ENCODE measurements at places on chromosomes 11 and 22.

DNA sequence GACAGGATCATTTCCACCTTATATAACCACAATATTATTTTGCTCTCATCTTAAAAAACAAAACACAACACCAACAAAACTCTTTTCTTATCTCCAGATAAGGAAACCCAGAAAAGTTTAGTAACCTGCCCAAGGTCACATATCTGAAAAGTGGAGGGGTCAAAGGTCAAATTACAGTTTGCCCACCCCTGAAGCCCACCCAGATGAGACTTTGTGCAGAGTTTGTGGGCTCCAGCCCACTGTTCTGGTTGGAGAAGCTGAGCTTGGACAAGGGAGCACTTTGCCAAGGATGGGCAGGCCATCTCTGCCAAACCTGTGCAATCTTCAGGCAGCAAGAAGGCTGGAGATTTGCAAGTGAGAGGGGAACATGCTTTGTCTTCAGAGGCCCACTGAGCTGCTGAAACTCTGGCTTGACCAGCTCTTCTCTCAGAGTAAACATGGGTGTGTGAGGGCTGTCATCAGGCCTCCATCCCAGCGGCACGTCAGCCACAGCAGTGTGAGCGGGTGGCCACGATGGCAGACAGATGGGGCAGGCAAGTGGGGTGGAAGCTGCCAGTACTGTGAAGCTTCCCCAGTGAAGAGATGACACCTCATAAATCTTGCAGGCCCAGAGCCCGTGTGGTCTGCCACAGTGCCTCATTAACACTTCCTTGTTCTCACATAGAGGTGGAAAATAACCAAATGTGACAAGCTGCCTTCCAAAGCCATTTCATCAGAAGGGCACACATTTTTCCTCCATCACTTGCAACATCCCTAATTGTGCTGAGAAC is 111.8 kb downstream of the CCDC81 start:
- no peak for DNase-seq

GRCh38 chr22:26658161-26658560 is 773 bp downstream of the MIAT start:
- no peak for DNase-seq

- no peak for DNase-seq
Measured at GRCh38 chr11:44791316-44791925, 64.7 kb downstream of the TSPAN18 start.

DNA sequence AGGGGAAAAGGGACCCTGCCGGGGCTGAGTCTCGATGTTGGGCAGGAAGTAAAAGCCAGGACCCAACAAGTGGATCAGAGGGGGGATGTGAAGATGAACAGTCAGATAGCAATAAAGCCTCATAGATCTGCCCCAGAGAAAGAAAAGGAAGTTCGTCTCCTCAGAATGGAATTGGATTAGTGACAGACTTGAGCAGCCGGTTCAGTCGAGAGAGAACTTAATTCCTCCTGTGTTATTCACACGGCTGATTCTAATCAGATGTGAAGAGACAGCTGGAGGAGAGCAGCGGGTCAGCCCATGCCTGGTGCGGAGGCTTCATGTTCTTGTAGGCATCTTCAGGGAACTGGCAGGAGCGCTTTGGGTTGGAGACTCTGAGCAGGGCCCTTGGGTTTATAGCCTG is 29.3 kb upstream of the CABP7 start:
- no peak for DNase-seq

DNA sequence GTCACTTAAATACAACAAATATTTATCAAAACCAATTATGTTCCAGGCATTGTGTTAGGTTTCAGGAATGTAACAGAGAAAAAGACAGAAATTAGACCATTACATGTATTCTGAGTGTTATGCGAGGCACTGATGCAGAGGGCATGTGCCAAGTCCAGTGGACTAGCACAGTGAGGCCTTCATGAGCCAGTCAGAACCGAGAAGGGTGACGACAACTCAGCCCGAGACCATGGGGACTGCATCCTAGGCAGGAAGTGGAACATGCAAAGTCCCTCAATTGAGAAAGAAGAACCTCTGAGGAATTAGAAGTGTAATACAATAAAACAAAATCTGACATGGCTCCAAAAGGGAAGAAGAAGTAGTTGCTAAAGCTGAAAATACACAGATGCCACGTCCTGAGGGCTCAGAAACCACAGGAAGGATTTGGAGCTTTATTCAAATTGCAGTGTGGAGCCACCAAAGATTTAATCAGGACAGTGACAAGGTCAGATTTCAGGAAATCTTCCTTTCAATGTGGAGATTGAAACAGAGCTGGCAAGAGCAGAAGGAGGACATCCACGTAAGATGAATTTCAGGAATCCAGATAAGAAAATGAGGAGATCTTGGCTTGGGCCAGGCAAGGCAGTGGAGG is 529.6 kb downstream of the NTM start:
- no peak for DNase-seq

GRCh38 chr22:39905687-39906086 is 4.8 kb downstream of the GRAP2 start:
- no peak for DNase-seq

DNA sequence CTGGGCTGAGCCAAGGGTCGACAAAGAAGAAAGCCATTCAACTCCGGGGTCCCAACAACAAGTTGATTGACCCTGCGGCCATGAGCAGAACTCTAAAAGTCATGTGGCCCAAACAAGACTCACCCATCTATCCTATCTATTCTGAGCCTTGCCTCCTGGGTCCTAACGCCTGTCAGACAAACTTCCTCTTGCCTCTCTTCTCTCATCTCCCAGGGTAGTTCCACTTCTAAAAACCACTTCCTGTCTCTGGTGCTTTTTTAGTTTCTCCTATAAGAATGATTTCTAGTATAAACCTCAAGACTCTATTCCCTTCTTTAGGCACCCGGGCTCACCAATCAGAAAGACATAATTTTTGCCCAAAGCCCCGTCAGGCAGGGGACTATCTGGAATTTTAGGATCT is 530.2 kb downstream of the DLG2 start:
- DNase-seq = no peak

GRCh38 chr22:41437198-41437597 is 9.4 kb downstream of the TOB2 start:
- DNase-seq = no peak

All from T-helper 17 cell (primary cell).